ENCODE measurements at places on chromosomes 6 and 20.

GRCh38 chr20:58623579-58624473 is 27.3 kb upstream of the STX16 start:
- no peak for DNase-seq

DNA sequence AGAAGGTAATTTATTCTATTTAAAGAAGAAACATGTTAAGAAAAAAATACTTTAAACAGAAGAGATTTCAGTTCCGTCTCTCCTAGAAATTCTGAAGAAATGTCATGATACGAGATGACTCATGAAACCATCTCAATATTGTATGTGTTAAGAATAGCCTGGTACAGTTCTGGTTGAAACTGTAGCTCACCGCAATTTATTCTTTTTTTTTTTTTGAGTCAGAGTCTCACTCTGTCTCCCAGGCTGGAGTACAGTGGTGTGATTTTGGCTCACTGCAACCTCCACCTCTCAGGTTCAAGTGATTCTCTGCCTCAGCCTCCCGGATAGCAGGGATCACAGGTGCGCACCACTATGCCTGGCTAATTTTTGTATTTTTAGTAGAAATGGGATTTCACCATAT is 103.3 kb downstream of the ARHGAP18 start:
- DNase-seq = no peak

GRCh38 chr6:15305496-15305895 is 59.6 kb downstream of the JARID2 start:
- DNase-seq = no peak

DNA sequence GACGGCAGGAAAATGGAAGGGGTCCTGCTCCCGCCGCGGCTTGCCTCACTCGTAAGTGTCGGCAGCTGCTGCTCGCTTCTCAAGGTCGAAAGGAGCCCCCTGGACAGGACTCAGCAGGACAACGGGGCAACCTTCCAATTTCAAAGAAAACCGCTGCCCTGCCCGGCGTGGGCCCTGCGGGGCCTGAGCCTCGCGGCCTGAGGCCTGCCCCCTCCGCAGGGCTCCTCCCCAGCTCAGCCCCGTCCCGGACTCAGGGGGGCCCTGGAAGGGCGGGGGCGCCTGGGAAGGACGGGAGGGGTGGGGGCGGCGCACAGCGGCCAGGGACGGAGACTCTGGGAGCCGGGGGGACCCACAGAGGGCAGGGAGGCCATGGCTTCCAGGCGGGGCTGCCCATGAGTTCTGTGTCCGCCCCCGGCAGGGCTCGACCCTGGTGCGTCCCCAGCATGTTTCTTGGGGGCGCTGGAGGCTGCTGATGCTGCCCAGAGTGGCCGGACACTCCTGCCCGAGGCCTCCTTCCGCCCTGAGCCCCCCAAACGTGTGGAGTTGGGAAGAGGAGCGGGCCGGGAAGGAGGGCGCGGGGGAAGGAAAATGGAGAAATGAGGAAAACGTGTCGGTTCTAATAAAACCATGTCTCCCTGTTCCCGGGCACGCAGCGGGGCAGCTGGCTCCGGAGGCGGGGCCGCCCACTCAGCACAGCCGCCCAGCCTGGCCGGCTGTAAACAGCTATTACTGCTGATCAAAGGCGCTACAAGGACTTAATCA is 114.6 kb downstream of the DLL1 start:
- DNase-seq = peak; percentile 51

- DNase-seq = no peak
Measured at GRCh38 chr6:155013457-155013876, 18.4 kb downstream of the TIAM2 start.

DNA sequence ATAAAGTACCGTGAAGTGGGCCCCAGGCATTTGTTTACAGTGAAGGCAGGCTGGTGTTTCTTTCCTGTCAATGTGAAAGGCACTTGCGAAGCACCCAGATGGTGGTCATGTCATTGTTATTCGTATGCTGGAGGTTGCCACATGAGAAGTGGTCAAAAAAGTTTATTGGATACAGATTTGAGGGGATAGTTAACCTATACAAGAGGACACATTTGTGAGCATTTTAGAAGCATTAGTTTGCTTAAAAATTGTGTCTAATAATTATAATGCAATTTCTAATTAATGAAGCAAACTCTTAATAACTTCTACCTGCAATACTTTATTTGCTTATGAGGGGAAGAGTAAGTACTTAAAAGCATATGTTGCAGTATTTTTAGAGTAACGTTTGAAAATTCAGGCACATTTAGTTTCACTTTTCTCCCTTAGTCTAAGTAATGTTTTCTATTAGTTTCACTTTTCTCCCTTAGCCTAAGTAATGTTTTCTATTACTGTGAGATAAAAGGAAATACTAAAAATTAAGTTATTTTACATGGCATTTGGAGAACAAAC is 120.7 kb upstream of the CLDN20 start:
- peak; percentile 62 for DNase-seq

DNA sequence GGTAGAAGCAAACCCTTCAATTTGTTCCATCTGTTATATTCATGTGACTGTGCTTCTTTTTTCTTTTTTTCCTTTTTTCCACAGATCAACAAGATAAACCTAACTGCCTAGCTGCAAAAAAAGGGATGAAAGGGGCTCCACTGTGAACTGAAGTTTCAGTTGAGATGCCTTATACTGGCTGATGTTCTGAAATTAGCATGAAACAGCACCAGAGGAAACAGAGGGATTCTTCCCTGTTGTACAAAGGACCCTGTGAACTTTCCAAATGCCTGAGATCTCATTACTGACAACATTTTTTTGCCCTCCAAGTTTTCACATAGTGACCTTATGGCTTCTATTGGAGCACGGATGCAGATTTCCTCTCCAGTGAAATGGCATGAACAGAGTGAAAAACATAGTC is 302.7 kb upstream of the TFAP2D start:
- DNase-seq = no peak

DNA sequence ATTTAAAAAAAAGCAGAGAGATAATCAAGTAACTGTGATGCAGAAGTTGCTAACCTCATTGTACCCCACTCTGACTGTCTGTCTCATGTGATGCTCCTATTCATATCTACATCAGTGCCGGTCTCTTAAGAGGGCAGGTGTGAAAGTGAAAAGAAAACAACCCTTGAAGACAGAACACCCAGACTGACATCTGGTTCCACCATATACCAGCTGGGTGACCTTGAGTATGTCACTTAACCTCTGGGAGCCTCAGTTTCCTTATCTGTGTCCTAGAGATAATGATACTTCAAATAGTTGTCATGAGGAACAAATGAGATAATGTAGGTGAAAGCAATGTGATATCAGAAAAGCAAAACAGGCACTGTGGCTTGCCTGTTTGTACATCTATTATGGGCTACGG is 426.8 kb upstream of the SOX4 start:
- DNase-seq = no peak

GRCh38 chr6:96013531-96013930 is 2.2 kb upstream of the FUT9 start:
- no peak for DNase-seq

DNA sequence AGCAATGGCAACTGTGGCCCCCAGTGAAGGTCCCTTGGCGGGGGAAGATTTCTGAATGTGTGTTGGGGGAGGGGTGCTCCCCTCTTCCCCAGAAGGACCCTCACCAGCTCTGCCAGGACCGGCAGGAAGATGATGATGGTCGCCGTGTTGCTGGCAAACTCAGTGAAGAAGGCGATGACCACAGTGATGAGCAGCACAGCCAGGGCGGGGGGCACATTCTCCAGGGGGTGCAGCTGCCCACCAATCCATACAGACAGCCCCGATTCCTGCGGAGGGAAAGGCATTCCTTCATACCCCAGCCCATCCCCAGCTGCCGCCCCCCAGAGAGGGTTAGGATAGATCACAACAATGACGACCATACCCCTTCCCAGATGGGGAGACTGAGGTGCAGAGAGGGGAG is 15.7 kb upstream of the OCSTAMP start:
- no peak for DNase-seq

- peak; percentile 68 for DNase-seq
Measured at GRCh38 chr6:119148098-119148824, 69.8 kb upstream of the FAM184A start.

- no peak for DNase-seq
Measured at GRCh38 chr20:50149481-50150254, 3.9 kb downstream of the PEDS1 start.

GRCh38 chr6:39518221-39518620 is 195.7 kb upstream of the KCNK16 start:
- no peak for DNase-seq

DNA sequence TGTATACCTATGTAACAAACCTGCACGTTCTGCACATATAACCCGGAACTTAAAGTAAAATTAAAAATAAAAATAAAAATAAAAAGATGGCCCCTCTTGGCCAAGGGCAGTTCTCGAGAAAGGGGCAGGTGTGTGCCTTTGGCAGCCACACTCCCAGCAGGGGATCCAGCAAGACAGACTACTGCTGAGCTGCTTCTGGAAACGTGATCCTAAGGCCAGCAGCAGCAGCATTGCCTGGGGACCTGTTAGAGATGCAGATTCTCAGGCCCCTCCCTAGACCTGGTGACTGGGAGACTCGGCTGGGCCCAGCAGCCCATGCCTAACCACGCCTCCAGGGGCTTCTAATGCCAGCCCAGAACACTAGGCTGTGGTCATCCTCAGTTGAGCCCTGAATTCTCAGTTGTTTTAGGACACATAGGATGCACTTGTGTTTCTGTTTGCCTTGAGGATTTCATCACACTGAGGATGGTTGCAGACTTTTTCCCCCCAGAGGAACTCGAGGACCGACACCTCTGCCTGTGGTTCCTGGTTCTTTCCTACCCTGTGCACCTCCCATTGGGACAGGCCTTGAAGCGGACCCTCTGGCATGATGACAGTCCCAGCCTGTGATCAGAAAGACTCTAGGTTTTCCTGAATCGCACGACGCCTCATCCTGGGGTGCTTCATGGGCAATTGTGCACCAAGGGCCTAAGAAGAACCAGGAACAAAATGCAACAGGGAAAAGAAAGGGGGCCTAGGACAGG is 105.9 kb downstream of the TOX2 start:
- DNase-seq = no peak

GRCh38 chr6:164102693-164103092 is 688.2 kb downstream of the QKI start:
- no peak for DNase-seq

GRCh38 chr6:33746651-33747100 is at the start of gene IP6K3:
TSS of gene IP6K3 (minus strand) at chr6:33746905. CDS start at chr6:33735476, 11,429 bp downstream.
- DNase-seq = no peak

GRCh38 chr6:105317607-105318533 is 85.0 kb downstream of the PREP start:
- DNase-seq = no peak

GRCh38 chr6:114276783-114277182 is 66.0 kb downstream of the HS3ST5 start:
- no peak for DNase-seq

- no peak for DNase-seq
Measured at GRCh38 chr6:42374018-42374669, 77.6 kb downstream of the TRERF1 start.

- DNase-seq = peak; percentile 69
Measured at GRCh38 chr6:27791182-27791943, 120.8 kb downstream of the OR2B2 start.

GRCh38 chr6:77447254-77447653 is 16.0 kb downstream of the HTR1B start:
- DNase-seq = no peak

- DNase-seq = no peak
Measured at GRCh38 chr6:81787313-81788068, 35.0 kb upstream of the TENT5A start.

DNA sequence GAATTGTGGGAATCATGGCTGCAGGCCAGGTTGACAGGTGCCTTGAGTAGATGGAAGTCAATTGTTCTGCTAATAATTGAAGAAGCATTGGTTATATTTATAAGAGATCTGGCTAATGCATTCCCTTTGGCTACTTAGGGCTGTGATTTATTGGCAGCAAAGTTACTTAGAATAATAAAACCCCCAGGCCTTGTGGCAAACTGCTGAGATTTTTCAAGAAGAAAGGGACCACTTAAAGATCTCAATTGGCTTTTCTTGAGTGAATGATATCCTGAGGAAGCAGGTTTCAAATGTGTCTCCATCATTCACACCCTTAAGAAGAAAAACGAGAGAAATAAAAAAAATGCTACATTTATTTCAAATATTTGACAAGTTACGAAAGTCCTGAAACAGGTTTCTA is 27.4 kb downstream of the DDO start:
- DNase-seq = no peak

GRCh38 chr6:45445364-45445748 is 67.6 kb upstream of the SUPT3H start:
- DNase-seq = no peak

GRCh38 chr6:21741221-21742109 is 147.9 kb downstream of the SOX4 start:
- no peak for DNase-seq

- DNase-seq = no peak
Measured at GRCh38 chr6:87553159-87553765, 36.5 kb downstream of the RARS2 start.

GRCh38 chr20:49501917-49502316 is 19.4 kb upstream of the KCNB1 start:
- DNase-seq = no peak

DNA sequence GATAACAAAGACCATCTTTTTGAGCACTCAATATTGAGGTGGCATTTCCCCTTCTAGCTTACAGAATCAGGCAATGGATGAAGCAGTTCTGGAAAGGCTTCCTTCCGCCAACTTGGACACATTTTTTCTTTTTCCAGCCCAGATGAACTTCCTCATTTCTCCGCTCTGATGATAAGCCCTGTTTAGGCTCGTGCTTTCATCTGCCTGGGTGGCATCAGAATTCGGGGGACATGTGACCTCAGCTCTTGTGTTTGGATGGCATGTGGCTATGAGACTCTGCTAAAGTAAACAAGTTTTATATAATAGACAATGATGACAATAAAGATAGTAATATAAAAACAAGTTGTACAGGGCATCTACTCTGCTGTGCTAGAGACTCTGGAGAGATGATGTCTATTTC is 796.7 kb downstream of the DHX35 start:
- DNase-seq = no peak

DNA sequence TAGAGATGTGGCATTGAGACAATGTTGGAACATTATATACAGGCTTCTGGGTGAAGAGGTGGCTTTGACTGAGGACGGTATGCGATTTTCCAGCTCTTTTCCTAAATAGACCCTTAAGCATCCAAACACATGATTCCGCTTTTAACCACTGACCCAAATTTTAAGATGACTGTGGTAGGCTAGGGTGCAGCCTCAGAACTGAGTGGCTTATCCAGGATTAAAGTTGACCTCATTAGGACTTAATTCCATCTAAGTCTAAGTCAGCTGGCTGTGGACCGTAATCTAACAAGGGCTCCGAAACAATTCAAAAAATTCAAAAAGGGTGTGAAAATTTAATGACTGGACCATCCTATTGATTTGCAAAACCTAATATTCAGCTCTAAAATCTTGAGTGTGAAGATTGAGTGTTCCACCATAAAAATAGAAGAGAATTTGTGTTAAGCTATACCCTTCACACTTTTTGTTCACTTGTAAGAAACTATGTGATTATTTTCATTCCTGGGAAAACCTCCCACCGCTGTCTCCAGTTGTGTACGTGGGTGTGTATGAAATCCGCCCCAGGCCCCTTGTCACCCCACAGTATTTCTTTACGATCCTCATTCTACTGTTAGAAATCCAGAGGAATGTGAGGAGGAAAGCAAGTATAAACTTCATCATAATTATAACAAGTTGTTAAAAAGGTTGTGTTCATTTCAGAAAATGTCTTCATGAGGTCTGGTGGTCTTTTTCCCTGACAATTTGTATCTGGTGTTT is 2.7 kb downstream of the PCMTD2 start:
- no peak for DNase-seq

Data from activated CD4-positive, alpha-beta T cell treated with anti-CD3 and anti-CD28 coated beads, Interleukin-2, amount 10 ng/mL, durations not matched to agents 24 days and 14 days (primary cell).